ENCODE measurements at places on chromosomes 5 and 9. TPM values are rescaled to one million over a fixed set of nuclear protein-coding genes. Genes with fewer than 3 reads are reported as not detected.

Gene SH3GL2
- total RNA-seq: 2.9 TPM

Gene FBXO38
- 77.2 TPM for total RNA-seq

Gene FOXD4L3
- not detected for total RNA-seq

GRCh38 chr5:65555287-65555686 lies 7.7 kb downstream of the CENPK start:
- H3K4me3 ChIP-seq: no peak overlapping the region
- no peak for DNase-seq
- H3K4me1 ChIP-seq: no peaks in the 10 kb centered on the region
- no peak overlapping the region for H3K27ac ChIP-seq
- H3K36me3 ChIP-seq: no peaks in the 10 kb centered on the region
- H3K27me3 ChIP-seq: no peaks in the 10 kb centered on the region

DNA sequence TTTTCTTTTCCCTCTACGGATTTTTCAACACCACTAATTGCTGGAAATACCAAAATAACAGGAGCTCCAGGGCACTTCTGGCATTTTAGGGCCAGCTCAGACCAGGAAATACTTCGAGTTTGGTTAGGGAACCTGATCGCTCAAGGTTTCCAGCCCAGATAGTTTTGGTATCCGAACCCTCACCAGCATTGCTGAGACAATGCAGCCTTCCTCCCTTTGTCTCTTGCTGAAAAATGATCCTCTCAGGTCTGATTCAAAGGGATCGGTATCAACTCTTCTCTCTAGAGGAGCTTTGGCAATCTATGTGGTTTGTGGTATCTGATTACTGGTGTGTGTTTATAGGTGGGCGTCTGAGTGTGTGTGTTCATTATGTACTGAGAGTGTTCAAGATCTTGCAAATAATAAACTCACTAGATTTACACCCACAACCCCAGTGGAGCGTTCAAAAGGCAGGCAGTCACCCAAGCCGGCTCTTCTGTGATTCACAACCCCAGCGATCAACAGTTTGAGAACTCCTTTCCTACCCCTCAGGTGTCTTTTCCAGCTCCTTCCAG lies 122.8 kb upstream of the EGFLAM start:
- no peaks in the 10 kb centered on the region for H3K4me1 ChIP-seq
- peaks cover 3% of the 10 kb centered on the region for H3K27me3 ChIP-seq
- DNase-seq: no peak
- H3K4me3 ChIP-seq: no peak overlapping the region
- H3K36me3 ChIP-seq: no peaks in the 10 kb centered on the region

GRCh38 chr5:35856765-35857351 lies at the start of gene IL7R:
Gene IL7R (plus strand): TSS chr5:35856891. CDS start chr5:35856978, 87 bp downstream.
- H3K27ac ChIP-seq: no peak within 1 kb of the TSS
- H3K4me3 ChIP-seq: no peak within 1 kb of the TSS
- peaks cover 4% of the 10 kb centered on the region for H3K4me1 ChIP-seq
- H3K36me3 ChIP-seq: no peaks in the 10 kb centered on the region
- H3K27me3 ChIP-seq: no peaks in the 10 kb centered on the region

GRCh38 chr5:173329491-173330337 lies 1.5 kb upstream of the STC2 start:
- H3K27me3 ChIP-seq: peaks cover 11% of the 10 kb centered on the region
- peak overlapping the region; percentile 15 for H3K27ac ChIP-seq
- H3K4me3 ChIP-seq: no peak overlapping the region
- peak; percentile 31 for DNase-seq

DNA sequence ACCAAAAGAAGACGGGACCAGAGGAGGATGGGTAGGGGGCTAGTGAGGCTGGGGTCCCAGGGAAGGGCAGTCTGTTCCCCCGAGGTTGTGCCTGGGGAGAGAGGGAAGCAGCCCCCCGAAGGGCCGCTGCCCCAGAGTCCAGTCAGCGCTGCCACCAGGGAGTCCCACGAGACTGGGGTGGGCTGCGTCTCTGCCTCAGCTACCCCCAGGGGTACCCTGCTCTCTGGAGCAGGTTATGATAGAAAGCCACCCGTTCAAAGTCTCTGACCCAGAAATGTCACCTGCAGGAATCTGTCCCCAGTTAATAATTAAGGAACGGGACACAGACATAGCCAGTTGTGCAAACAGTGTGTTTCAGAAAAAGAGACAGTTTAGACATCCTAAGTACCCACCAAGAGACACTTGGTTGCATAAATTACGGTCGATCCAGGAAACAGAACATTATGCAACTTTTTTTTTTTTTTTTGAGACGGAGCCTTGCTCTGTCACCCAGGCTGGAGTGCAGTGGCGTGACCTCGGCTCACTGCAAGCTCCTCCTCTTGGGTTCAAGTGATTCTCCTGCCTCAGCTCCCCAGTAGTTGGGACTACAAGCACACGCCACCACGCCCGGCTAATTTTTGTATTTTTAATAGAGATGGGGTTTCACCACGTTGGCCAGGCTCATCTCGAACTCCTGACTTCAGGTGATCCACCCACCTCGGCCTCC lies 10.7 kb upstream of the AGPAT2 start:
- peak overlapping the region; percentile 76 for H3K27ac ChIP-seq
- peaks cover 12% of the 10 kb centered on the region for H3K27me3 ChIP-seq
- DNase-seq: no peak

- H3K4me3 ChIP-seq: no peak overlapping the region
- no peak overlapping the region for H3K27ac ChIP-seq
- DNase-seq: no peak
- no peaks in the 10 kb centered on the region for H3K4me1 ChIP-seq
- no peaks in the 10 kb centered on the region for H3K36me3 ChIP-seq
Measured at GRCh38 chr5:171676286-171676944, 109.2 kb upstream of the SMIM23 start.
